ENCODE measurements at places on chromosomes 11 and 22.

DNA sequence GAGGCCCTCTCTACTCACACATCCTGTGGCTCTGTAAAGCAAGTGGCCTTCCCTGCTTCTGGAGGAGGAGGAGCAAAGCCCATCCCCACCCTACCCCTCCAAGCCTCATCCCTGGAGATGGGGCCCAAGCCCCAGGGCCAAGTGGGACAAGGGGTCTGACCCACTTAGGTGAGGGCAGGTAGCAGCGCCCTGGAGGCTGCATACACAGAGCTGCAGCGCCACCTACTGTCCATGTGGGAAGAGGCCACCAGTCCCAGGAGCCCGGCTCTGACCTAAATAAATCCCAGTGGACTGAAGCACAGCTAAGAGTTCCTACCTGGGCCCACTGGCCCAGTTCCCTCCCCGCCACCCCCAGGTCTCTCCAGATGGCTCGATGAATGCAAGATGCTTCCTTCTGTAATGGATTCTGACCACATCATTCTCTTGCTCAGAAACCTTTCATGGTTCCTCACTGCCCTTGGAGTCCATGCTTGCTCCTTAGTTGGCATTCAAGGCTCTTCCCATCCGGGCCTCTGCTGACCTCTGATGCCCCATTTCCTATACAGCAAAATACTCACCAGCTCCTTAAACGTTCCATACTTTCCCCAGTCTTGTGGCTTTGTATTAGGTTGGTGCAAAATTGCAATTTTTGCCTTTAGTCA, 62.1 kb downstream of the THAP12 start:
- peak; percentile 88 for DNase-seq

DNA sequence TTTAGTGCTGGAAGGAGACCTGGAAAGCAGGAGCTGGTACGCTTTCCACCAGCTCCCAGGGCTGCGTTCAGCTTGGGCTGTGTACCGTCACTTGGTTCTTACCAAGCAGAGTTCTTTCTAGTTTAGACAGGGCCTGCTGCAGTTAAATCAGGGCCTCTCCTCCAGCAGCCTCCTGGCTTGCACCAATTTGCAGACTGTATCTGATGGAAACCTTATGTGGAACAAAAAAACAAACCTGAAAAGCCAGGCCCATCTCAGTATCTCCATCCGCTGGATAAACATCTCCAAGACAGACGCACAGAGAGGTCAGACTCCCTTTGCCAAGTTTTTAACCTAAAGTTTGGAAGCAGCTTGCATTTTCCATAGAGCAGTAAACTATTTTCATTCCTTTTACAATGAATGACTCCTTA, 288.6 kb upstream of the SORL1-AS1 start:
- DNase-seq = no peak

DNA sequence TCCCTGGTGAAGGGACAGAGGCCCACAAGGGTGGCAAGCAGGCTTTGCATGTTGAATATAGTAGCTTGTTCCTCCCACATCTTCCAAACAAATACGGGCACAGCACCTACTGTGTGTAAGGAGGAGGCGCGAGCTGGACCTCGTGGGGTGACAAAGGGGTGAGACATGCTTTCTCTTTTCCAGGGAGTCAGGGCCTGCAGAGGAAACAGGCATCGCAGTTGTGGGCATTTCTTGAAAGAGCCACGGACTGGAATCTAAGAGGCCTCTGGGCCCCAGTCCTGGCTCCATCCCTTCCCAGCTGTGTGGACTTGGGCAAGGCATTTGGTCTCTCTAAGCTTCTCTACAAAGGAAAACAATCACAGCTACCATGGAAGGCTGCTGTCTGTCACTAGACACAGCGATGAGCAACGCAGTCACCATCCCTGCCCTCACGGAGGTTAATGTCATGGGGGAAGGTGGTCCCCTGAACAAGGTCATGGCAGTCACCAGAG, 13.0 kb upstream of the CDC42EP1 start:
- DNase-seq = no peak

DNA sequence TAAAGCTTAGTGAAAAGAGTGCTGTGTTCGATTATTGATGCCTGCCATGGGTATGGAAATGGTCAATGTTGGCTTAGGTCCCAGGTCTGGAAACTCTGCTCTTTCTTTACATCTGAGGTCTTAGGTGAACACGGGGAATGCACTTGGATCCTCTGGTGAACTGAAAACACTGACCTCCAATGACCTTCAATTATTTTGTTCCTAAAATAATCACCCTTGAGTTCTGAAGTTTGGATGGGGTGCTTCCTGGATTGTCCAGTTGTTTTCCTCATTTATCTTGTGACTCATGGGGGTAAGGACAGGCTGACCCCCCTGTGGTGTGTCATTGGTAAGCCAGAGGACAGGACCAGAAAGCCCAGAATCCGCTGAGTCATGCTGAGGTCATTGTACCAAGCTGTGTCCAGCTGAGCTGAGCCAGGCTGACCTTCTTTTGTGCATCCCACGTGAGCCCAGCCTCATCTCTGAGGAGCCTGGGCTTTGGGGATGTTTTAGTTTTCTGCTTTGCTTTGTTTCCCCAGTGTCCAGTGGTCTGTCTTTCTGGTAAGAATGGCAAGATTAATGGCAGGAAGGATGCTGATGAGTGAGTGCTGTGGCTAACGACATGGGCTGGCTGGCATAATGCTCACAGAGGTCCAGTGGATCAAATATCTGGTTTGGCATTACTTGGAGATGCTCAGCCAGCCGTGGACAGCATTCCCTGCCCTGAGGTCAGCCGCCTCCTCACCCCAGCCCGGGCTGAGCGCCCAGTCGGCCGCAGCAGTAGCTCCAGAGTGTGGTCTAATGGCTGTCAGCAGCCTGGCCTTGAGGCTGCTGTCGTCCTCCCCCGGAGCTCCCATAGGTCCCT, 35.6 kb downstream of the AMPD3 start:
- DNase-seq = no peak

DNA sequence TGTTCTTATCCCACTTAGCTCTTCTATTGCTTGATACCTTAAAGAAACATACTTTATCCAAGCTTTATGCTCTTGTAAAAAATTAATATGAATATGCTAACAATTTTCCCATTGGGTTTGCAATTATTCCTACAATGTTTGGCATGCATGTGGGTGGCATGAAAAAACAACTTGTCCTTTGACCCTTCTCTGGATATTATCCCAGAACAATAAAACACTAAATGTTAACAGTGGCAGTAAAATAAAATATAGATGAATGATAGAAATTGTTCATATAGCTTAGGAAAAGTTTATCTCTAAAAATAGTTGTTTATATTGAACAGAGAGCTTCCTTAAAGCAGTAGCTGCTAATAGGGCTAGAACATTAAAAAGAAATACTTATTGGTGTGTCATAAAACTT, 860.5 kb upstream of the LRRC4C start:
- DNase-seq = no peak

- DNase-seq = no peak
Observed at GRCh38 chr11:119602745-119603373, 126.1 kb downstream of the NECTIN1 start.

DNA sequence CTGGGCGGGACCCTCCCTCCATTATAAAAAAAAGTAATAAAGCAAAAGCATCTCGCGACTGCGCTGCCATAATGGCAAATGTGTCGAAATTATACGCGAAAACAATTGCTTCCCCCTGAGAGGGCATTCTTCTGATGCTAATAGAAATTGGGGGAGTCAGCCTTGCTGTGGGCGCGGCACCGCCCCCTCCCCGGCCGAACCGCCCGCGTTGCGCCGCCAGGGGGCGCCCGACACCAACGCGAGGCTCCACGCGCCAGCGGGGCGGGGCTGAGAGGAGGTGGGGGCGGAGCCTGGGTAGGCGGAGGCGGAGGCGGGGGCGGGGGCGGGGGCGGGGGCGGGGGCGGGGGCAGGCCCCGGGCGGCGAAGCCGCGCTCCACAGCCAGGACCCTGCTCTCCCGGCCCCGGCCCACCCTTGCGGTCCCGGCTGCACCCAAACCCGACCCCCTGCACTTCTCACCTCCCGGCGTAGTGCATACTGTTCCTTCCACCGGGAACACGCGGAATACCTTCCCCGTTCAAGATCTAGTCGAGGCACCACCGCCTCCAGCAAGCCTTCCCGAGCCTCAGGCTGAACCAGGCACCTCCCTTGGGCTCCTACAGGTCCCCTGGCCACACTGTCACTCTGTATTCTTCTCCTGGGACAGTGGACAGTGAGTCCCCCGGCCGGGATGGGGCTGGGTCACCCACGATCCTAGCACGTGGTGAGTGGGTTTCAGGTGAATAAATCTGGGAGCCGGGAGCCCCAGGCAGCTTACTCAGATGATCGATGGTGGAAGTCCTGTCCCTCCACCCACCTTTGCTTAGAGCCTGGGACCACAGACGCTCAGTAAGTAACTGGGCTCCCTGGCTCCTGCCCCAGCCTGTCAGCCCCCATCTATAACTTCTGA, 15.5 kb upstream of the UPK3A start:
- peak; percentile 92 for DNase-seq

DNA sequence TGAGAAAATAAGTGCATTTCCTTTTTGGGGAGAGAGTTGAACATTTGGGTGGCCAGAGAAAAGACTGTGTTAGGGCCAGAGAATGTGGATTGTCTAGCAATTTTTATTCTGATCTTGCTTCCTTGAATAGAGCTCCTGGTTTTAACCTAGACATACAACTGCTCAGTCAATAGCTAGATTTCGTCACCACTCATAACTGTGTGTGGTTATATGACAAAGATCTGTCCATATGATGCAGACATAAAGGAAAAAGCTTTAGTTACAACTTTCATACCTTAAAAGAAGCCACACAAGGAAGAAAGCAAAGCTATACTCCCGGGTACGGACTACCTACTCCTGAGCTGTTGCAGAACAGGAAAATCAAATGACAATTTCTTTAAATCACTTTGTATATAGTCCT, 37.2 kb downstream of the MS4A6A start:
- DNase-seq = no peak

Measured in GM13976 (cell line).